ENCODE measurements at places on chromosomes 1 and 21. TPM values are rescaled to one million over a fixed set of nuclear protein-coding genes. Genes with fewer than 3 reads are reported as not detected.

HIVEP3 gene
- 35.2 TPM for total RNA-seq

GRCh38 chr1:151728151-151729054 is 7.1 kb downstream of the RIIAD1 start:
- no peak overlapping the region for H3K4me3 ChIP-seq
- DNase-seq: no peak
- H3K4me1 ChIP-seq: no peaks in the 10 kb centered on the region
- H3K36me3 ChIP-seq: no peaks in the 10 kb centered on the region

DNA sequence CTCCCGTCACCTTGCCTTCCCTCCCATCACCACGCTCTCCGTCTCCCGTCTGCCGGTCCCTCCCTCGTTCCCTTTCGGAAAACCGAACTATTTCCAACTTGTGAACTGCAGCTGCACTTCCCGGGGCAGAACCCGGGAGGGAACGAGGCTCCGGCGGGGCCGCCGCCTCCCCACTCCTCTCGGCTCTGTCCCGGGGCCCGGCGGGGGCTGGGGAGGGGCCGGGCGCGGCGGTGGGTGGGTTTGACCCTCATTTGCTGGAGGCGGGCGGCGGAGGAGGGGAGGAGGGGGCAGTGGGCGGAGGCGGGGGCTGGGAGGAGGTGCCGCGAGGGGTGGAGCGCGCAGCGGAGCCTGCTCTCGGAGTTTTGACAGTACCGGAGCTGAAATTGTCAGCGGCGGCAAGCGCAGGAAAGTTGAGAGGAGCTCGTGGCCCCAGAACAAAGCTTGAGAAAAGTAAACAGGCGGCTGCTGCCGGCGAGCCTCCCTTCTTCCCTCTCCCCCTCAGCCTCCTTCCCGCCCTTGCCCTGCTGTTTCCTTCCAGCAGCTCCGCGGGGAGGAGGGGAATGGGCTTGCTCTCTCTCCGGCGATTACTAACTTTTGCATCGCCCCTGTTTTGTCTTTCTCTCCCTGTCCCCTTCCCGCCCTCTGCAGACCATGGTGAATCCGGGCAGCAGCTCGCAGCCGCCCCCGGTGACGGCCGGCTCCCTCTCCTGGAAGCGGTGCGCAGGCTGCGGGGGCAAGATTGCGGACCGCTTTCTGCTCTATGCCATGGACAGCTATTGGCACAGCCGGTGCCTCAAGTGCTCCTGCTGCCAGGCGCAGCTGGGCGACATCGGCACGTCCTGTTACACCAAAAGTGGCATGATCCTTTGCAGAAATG is 2.9 kb downstream of the LMO4 start:
- peaks cover 32% of the 10 kb centered on the region for H3K4me1 ChIP-seq
- peak; percentile 80 for DNase-seq
- H3K4me3 ChIP-seq: peak overlapping the region; percentile 91
- H3K27ac ChIP-seq: peak overlapping the region; percentile 76
- H3K36me3 ChIP-seq: no peaks in the 10 kb centered on the region

SHISA4 gene
- 2.0 TPM for total RNA-seq

DNA sequence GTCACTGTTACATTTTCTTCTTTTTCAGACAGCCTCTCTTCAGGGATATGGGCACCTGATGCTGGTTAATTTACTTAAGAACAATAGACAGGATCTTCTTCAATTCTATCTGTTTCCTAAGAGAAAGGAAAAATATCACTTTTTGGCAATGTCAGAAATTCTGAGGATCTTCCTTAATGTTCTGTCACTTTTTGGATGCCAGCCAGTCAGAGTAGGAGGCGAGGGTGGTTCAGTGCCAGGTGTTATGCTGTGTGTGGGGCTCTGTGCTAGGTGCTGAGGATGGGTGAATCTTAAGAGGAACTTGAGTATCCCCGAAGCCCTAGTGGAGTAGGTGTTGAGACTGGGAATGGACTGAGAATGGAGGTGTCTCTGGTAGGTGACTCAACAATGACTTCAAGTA is 133.5 kb downstream of the UCK2 start:
- no peaks in the 10 kb centered on the region for H3K36me3 ChIP-seq
- DNase-seq: no peak
- no peak overlapping the region for H3K4me3 ChIP-seq
- no peak overlapping the region for H3K27ac ChIP-seq
- no peaks in the 10 kb centered on the region for H3K4me1 ChIP-seq
- H3K27me3 ChIP-seq: no peaks in the 10 kb centered on the region

PYHIN1 gene
- total RNA-seq: 197 TPM

GRCh38 chr1:54882519-54882918 is 4.5 kb downstream of the DHCR24 start:
- H3K27me3 ChIP-seq: no peaks in the 10 kb centered on the region
- no peak overlapping the region for H3K4me3 ChIP-seq
- H3K36me3 ChIP-seq: no peaks in the 10 kb centered on the region

DNA sequence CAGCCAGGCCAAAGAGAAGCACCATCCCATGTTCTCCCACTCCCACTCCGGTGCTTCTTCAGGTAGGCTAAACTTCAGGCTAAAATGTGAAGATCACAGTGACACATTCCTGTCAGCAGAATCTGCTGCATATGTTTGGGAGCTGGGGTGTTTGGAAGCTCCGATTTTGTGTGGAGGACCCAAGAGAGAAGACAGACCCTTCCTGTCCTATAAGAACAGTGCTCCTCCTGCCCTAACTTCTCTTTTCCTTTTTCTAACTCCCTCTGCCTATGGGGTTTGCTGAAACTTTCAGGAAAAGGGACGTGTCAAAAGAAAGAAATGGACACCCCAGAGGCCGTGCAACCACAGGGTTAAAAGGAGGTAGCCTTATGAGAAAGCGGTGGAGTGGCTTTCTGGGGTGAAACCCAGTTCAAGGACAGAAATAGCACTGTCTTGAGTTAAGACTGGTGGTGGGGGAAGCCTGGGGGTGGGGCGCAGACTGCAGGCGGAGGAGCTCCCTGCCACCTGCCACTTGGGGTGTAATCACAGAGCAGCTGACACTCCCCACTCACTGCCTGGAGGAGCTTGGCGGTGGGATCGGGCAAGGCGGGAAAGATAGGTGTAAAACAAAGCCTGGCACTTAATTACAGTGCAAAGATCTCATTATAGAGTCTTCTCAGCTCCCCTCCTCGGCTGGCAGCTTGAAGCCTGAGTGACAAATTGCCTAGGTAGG is 645 bp upstream of the TLR5 start:
- H3K27ac ChIP-seq: no peak overlapping the region
- H3K4me3 ChIP-seq: peak overlapping the region; percentile 42
- H3K4me1 ChIP-seq: peaks cover 23% of the 10 kb centered on the region

LDLRAD1 gene
- total RNA-seq: not detected

DNA sequence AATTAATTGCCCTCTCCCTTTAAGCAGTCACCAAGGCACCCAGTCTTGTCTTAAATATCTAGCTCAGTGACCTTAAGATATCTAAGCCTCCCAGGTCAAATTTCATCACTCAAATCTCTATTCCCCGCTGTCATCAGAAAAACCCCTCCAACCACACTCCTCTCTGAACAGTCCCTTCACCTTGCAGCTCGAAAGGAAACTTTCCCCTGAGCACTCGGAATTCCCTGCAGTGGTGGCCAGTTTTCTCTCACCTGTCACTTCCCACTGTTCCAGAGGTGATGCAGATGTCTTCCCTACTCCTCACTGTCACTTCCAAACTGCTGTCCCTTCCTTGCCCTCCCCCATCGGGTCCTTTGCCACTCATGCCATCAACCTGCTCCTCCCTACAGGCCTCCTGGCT is 15.3 kb upstream of the SSX2IP start:
- H3K27me3 ChIP-seq: no peaks in the 10 kb centered on the region
- H3K27ac ChIP-seq: no peak overlapping the region
- H3K4me3 ChIP-seq: no peak overlapping the region
- no peak for DNase-seq
- no peaks in the 10 kb centered on the region for H3K36me3 ChIP-seq
- H3K4me1 ChIP-seq: no peaks in the 10 kb centered on the region

- H3K27me3 ChIP-seq: no peaks in the 10 kb centered on the region
- H3K36me3 ChIP-seq: no peaks in the 10 kb centered on the region
- no peak overlapping the region for H3K4me3 ChIP-seq
- no peaks in the 10 kb centered on the region for H3K4me1 ChIP-seq
These were observed 56.4 kb downstream of the KIRREL1 start for GRCh38 chr1:158049853-158050252.

DNA sequence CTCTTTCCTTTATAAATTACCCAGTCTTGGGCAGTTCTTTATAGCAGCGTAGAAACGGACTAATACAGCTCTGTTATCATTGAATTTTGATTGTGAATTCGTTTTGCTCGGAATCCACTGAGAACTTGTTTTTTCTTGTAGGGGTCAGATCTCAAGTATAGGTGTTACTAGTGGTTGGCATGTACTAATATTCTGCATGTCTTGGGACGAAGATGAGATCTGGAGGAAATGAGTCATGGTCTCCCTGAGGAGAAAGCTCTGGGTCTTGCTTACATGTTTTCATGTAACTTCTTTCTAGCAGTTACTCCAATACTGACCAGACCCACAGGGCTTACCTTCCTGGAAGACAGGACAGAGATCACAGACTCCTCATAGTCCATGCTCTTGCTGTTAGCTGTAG is 30.3 kb downstream of the ZSCAN20 start:
- H3K4me3 ChIP-seq: no peak overlapping the region
- H3K4me1 ChIP-seq: no peaks in the 10 kb centered on the region
- H3K27me3 ChIP-seq: no peaks in the 10 kb centered on the region
- H3K36me3 ChIP-seq: no peaks in the 10 kb centered on the region
- DNase-seq: no peak

CRYBG2 gene
- total RNA-seq: 3.2 TPM

RHBDL2 gene
- total RNA-seq: not detected

CFAP74 gene
- total RNA-seq: not detected

Measured in natural killer cell (primary cell).